ENCODE measurements at places on chromosomes 11 and 22.

DNA sequence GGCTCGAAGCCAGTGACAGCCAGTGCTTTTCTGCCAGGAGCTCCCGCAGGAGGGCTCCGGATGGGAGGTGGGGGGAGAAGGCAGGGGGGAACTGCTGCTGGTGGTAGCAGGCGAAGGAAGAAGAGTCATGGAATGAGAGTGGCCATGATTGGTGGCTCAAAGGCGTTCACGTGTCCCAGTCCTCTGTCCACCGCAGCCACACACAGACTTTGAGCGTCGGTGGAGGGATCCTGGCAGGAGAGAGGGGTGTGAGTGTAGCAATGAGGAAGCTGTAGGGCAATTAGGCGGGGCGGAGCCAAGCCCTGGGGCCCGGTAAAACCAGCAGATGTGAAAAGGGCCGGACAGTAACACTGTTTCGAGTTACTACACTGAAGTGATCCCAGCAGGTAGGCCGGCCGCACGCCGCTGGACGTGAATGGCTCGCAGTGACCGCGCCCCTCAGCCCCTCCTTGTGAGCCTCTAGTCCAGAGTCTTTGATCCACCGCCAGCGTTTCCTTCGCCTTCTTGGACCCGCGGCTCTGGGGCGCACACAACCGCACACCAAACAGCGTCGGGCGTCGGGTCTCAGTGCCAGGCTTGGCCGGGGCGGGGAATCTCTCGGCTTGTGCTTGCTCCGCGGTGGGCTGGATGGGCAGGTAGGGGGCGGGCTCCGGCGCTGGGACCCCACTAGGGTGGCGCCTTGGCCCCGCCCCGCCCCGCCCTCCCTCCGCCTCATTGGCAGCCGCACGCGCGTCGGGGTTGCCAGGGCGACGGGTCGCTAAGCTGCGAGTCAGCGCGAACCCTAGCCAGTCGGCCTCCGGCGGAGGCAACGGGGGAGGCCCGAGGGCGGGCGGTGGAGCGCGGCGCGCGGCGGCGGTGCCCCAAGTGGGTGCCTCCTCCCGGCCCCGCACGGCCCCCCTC lies at the start of gene LRRC10B:
LRRC10B (plus strand) TSS at position 788 of the 900 bp plus-strand sequence. CDS start 250 bp downstream, outside the sequence.
- H3K4me1 ChIP-seq = no peaks in the 10 kb centered on the region
- peaks cover 80% of the 10 kb centered on the region for H3K27me3 ChIP-seq
- H3K27ac ChIP-seq = no peak within 1 kb of the TSS

GRCh38 chr11:114131461-114131864 lies 72.0 kb downstream of the ZBTB16 start:
- peak; percentile 51 for DNase-seq
- no peak overlapping the region for H3K27ac ChIP-seq
- H3K27me3 ChIP-seq = no peaks in the 10 kb centered on the region
- H3K4me1 ChIP-seq = 0 out of 2 replicates have a peak, but pooled peaks cover 11% of the 10 kb centered on the region
- no peaks in the 10 kb centered on the region for H3K36me3 ChIP-seq
- H3K4me3 ChIP-seq = no peak overlapping the region

DNA sequence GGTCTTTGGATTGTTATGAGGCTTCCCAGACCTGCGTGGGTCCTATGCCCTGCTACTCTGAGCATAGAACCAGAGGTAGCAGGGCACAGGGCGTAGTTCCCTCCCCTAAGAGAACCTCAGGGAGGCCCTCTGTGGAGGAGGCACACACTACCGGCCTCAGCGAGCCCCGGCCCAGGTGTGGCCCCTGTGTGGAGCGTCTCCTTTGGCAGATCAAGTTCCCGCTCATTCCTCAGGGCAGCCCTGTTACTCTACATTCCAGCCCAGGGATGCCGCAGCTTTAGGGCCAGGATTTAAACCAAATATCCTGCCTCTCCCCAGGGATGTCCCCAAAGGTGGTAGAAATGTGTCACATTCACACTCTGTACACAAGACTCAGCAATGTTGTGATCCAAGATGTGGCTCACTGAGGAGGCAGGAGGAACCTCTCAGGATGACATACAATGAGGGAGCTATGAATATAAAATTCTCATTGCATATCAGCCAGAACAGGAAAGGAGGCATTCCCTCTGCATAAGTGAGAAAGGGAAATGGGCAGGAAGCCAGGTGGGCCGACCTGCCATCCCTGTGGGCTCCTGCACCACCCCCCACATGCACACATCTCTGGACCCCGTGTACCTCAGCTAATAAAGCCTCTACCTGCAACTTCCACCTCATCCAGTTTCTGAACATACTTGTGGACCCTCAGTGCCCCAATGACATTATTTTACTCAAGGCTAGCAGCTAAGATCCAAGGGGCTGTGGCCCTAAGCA lies 131.9 kb upstream of the TEAD1 start:
- no peaks in the 10 kb centered on the region for H3K36me3 ChIP-seq
- H3K27me3 ChIP-seq = no peaks in the 10 kb centered on the region
- no peak overlapping the region for H3K4me3 ChIP-seq
- no peak overlapping the region for H3K27ac ChIP-seq
- DNase-seq = no peak
- no peaks in the 10 kb centered on the region for H3K4me1 ChIP-seq

DNA sequence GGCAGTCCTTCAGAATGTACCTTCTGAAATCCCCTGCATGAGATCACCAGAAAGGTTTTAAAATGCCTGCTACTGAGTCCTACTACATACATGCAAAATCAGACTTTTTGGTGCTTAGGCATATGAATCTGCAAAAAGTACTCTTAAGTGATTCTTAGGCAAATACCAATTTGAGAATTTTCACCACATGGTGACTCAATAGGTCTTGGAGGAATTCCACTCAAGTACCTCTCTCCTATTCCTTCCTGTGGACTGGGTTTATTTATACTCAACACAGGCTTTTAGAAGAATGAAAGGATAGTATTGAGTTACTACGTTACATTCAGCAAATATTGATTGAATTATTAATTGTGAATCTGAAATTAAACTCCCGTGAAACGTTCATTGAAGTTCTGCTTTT lies 223.9 kb downstream of the CNTN5 start:
- no peak overlapping the region for H3K27ac ChIP-seq
- no peaks in the 10 kb centered on the region for H3K36me3 ChIP-seq
- DNase-seq = no peak
- H3K4me1 ChIP-seq = no peaks in the 10 kb centered on the region

DNA sequence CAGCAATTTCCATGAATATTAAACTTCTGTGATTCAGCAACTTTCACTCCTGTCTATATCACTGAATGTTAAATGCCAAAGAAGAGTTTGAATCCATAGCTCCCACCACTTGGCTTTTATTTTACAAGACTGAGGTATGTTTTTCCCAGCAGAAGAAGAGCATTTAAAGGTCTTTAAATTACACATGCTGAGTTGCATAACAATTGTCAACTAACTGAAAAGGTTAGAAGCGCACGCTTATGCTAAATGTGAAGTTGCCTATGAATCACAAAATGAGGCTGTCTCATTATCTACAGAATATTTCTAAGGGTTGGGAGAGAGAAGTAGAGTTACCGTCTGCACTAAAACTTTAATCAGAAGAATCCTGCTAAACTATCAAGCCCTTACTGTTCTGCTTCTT lies 1086.3 kb downstream of the FAM181B start:
- no peak overlapping the region for H3K27ac ChIP-seq
- H3K27me3 ChIP-seq = no peaks in the 10 kb centered on the region
- H3K4me1 ChIP-seq = no peaks in the 10 kb centered on the region
- H3K4me3 ChIP-seq = no peak overlapping the region
- no peak for DNase-seq

DNA sequence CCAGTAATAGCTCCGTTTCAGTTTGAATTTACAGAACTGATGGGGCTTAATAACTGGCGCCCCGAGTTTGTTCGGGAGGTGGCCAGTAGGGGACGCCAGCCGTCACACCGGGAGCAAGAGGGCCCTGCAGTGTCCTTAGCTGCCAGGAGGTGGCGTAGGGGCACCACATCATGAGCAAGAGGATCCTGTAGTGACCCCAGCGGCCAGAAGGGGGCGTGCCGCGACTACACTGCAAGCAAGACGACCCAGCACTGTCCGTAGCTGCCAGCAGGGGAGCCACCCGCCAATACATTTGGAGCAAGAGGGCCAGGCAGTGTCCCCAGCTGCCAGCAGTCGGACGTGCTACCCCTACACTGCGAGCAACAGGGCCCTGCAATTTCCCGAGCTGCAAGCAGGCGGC lies 663.7 kb upstream of the B3GAT1 start:
- H3K4me3 ChIP-seq = no peak overlapping the region
- H3K4me1 ChIP-seq = no peaks in the 10 kb centered on the region
- no peaks in the 10 kb centered on the region for H3K36me3 ChIP-seq
- no peak overlapping the region for H3K27ac ChIP-seq
- DNase-seq = peak; percentile 58

DNA sequence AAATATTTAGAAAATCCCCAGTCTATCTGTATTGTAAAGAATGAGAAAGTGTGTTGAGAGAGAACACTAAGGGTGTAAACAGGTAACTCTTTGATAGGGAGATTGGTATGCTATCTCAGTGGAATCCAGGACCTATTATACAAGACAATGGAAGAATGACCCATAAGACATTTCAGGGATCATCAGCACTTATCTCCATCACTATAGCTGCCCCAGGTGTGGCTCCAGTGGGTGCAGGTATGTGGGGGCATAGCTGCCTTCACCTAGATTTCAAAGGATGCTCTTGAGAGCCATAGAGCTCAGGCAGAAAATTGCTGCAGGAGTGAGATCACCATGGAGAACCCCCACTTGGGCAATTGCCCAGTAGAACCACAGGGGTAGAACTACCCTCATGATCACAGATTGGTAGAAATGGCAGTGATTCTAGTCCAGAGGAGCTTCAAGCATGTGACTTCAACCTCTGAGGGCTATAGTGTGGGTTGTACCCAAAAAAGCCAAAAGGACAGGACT lies 252.3 kb upstream of the TBCEL start:
- H3K4me1 ChIP-seq = no peaks in the 10 kb centered on the region
- H3K4me3 ChIP-seq = no peak overlapping the region
- H3K27me3 ChIP-seq = no peaks in the 10 kb centered on the region

DNA sequence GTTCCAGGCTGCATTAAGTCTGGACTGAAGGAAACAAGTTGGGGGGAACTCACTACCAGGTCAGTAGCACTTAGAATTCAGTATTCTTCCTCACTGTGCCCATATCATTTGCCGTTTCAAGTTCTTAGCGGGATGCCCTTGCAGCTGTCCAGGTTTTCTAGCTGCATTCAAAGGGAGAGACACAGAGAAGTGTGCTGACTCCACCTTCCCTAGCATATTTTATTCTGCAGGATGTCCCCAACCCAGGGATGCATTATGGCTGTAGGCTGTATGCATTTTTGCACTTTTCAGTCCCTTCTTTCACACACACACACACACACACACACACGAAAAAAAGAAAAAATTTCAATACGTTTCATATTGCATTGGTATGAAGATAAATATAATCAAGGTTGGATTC lies 35.8 kb upstream of the MAPK1 start:
- H3K4me1 ChIP-seq = no peaks in the 10 kb centered on the region
- H3K36me3 ChIP-seq = no peaks in the 10 kb centered on the region
- no peaks in the 10 kb centered on the region for H3K27me3 ChIP-seq
- H3K27ac ChIP-seq = no peak overlapping the region
- no peak overlapping the region for H3K4me3 ChIP-seq

DNA sequence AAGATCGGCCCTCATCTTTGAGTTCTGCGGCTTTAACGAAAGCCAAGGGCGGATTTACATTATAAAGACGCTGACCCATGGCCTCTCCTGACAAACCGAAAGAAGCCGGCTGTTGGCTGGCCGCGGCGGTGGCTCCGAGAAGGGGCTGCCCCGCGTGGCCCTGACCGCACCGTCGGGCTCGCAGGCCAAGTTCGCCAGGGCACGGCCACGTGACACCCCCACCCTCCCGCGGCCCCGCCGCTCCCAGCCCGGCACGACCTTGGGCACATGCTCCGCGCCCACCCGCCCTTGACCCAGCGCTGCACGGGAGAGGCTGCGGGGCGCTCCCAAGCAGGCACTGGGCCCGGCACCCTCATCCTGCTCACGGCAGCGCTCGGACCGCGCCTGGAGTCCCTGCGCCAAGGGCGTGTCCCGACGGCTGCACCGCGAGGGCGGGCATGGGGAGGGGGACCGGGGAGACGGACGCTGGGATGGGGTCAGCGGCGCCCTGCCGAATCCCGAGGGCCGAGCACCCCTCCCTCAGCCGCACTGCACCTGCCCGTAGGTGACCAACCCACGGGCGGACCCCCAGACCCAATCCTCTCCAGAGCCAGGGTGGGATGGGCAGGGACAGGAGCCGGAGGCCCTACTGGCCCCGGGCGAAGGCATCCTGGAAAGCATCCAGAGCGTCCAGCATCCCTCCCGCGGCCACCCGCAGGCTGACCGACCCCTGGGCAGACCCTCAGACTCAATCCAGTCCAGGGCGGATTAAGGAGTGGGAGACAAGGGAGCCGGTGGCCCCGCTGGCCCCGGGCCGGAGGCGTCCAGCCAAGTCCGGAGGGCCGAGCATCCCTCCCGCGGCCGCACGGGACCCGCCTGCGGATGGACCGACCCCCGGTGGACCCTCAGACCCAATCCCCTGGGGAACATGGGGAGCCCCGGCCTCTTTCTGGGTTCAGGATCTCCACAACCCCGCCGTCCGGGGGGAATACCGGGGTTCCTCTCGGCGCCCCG lies 759 bp downstream of the CPT1A start:
- DNase-seq = peak; percentile 57
- H3K36me3 ChIP-seq = no peaks in the 10 kb centered on the region
- peak overlapping the region; percentile 79 for H3K4me3 ChIP-seq
- H3K4me1 ChIP-seq = peaks cover 19% of the 10 kb centered on the region

DNA sequence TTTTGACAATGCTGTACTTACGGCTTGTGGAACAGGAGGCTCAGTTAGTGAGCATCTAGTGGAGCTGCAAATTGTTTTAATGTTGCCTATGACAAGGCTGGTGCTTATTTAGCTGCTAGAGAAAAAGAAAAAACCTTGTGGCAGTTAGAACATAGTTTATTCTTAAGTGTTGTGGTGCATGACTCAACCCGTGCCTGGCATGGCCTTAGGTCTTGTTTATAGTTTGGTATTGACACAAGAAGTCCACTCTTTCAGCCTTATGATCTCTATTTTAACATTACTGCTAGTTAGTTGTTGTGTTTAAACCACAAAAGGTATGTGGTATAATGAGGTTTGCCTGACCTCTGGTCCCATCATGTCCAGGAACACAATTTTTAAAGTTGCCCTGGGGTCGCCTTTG lies 744.6 kb downstream of the FAM181B start:
- no peaks in the 10 kb centered on the region for H3K36me3 ChIP-seq
- no peak for DNase-seq
- H3K4me1 ChIP-seq = no peaks in the 10 kb centered on the region

GRCh38 chr22:17370766-17371432 lies 1.6 kb downstream of the CECR2 start:
- no peaks in the 10 kb centered on the region for H3K36me3 ChIP-seq
- DNase-seq = no peak
- H3K27ac ChIP-seq = no peak overlapping the region
- peaks cover 41% of the 10 kb centered on the region for H3K27me3 ChIP-seq

Data from MM.1S (cell line).